ENCODE measurements at places on chromosomes 1 and 21.

DNA sequence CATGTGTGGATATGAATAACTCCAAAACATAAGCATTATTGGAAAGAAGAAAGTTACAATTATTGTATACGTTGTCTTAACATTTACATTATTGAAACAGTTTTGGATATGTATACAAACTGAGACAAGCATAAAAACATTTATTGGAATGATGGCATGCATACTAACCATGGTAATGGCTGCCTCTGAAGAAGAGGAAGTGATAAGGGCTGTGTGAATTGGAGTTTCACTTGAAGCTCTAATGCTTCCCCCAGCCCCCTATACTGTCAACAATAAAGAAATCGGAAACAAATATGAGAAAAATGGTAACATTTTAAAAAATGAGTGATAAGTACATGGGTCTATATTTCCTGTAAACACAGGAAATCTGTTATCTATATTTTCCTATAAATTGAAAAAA is 367.7 kb upstream of the DPYD start:
- no peak for DNase-seq

DNA sequence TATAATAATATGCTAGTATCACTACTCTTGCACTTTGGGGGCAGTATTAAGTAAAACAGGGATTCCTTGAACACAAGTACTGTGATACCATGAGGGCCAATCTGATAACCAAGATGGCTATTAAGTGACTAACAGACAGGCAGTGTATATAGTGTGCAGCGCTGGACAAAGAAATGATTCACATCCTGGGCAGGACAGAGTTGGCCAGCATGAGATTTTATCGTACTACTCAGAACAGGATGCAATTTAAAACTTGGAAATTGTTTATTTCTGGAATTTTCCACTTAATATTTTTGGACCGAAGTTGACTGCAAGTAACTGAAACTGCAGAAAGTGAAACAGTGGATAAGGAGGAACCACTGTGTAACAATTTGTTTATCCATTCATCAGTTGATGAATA is 74.6 kb downstream of the DNTTIP2 start:
- no peak for DNase-seq

DNA sequence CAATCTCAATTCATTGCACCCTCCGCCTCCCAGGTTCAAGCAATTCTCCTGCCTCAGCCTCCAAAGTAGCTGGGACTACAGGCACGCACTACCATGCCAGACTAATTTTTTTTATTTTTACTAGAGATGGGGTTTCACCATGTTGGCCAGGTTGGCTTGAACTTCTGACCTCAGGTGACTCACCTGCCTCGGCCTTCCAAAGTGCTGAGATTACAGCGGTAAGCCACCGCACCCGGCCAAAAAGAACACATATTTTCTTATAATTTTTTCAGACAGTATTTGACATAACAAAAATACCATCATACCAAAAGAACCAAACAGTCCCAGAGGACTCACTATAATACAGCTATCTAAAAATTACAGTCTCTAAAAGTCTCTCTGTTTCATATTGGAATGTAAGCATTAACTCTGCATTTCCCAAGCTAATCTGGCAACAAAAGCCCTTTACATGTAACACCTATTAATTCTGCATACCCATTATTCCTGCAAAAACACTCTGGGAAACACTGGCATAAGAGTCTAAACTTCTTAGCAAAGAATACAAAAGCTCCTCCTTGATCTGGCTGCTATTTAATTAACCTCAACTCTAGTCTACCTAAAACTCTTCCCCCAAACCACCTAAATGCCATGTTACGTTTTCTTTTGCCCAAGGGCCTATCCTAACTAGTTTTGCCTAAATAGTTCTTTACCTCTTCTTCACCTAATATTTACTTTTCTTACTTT is 26.9 kb downstream of the WDR26 start:
- no peak for DNase-seq

- no peak for DNase-seq
These were observed 748 bp upstream of the ATP6V0B start for GRCh38 chr1:43973981-43974442.

DNA sequence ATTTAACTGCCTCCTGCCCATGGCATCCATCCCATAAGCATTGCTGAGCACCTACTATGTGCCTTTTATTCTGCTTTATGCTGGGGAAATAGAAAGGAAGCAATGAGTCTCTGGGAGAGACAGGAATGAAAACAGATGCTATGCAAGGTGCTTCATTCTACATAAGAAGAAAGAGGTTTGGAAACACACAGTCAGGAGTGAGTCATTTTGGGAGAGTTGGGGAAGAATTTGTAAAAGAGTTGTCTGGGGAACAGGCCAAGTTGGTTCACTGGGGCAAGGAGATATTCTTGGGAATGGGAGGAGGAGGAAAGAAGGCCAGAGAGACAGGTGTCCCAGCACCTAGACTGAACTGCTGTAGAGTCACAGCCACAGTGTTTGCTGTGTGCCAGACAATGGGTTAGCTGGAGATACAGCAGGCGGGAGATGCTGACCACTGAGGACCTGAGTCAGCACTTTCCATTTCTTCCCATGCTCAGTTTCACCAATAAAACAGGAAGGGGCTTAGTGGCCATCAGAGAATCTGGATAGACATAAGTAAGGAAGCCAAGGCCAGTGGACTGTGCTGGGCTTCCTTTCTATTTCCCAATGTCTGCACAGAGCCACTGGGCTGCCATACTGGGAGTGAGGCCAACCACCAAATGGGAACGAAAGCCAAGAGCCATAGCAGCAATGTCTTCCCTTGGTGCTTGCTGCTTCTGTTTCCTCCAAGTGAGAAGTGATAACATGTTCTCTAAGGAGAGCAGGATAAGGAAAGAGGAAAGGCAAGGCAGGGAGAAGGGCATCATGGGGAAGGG is 187.7 kb upstream of the USP24 start:
- DNase-seq: no peak
